ENCODE measurements at places on chromosomes 1 and 21.

DNA sequence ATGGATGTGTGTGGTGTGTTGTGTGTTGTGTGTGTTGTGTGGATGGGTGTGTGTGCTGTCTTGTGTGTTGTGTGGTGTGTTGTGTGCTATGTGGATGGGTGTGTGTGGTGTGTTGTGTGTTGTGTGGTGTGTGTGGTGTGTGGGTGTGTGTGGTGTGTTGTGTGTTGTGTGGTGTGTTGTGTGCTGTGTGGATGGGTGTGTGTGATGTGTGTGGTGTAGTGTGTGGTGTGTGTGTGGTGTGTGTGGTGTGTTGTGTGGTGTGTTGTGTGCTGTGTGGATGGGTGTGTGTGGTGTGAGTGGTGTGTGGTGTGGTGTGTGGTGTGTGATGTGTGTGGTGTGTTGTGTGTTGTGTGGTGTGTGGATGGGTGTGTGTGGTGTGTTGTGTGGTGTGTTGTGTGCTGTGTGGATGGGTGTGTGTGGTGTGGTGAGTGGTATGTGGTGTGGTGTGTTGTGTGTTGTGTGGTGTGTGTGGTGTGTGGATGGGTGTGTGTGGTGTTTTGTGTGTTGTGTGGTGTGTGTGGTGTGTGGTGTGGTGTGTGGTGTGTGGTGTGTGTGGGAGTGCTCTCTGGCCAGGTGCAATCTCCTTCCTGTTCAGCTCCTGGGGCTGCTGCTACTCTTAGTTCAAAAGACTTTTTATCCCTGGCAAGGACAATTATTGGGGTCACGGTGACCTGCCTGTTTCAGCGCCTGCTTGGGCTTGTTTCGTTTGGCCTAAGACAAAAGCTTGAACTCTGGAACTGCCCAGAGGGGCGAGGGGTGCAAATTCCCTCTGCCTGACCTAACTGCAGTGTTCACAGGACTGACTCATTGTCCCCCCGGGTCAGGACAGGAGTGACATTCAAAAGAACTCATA lies 101.1 kb downstream of the UBIAD1 start:
- no peak for DNase-seq

- no peak for DNase-seq
Observed at GRCh38 chr1:91864017-91864700, 21.8 kb downstream of the TGFBR3 start.

DNA sequence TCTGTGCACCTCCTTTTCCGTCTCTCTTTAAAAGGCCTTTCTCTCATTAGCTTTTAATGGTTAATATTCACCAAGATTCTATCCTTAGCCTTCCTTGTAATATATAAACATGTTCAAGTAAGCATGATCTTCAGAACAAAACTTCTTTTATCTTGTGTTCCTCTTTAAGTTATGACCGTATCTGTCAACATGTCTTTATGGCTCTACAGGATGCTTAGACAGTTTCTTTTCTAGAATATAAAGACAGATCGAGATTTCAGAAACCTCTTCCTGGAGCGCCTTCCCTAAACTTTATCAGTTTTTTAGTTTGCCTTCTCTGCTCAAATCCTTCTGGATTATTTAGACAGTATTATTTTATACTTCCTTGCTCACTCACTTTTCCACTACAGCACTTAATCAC lies 7.2 kb downstream of the RO60 start:
- DNase-seq, result no peak

GRCh38 chr1:186783193-186783592 lies 45.6 kb upstream of the PLA2G4A start:
- no peak for DNase-seq

DNA sequence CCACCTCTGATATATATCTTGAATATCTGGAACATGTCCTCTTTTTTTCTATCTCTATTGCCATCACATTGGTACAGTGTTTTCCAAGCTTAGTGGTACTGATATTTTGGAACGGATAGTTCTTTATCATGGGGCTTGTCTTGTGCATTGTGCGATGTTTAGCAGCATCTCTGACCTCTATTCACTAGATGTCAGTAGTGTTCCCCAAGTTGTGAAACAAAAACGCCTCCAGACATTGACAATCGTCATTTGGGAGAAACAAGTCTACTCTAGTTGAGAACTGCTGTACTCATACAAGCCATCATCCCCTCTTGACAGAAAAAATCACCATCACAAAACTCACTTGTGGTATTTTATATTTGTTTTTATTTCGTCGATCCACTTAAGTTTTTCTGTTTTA lies 79.7 kb upstream of the CHODL start:
- no peak for DNase-seq

GRCh38 chr1:119743308-119743707 lies 25.4 kb downstream of the HMGCS2 start:
- DNase-seq, result no peak

DNA sequence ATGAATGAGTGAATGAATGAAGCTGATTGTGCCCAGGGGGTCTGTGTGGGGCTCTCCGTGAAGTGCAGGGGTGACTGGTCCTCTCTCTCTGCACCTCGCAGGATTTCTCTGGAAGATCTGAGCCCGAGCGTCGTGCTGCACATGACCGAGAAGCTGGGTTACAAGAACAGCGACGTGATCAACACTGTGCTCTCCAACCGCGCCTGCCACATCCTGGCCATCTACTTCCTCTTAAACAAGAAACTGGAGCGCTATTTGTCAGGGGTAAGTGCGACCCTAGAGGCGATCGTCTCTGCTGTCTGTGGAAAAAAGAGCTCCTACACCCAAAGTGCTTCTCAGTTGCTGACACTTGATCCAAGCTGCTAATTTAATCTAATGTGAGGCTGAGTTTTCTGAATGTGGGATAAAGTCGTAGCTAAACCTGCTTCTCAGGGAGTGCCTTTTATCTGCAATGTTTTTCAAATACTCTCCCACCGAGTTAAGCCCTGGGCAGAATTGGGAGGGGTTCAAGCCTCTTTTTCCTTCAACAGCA lies 101.7 kb downstream of the HUNK start:
- DNase-seq, result no peak

GRCh38 chr1:229249854-229250644 lies 20.9 kb upstream of the RAB4A start:
- DNase-seq, result no peak

GRCh38 chr1:82628887-82629286 lies 828.2 kb downstream of the ADGRL2 start:
- DNase-seq, result no peak

DNA sequence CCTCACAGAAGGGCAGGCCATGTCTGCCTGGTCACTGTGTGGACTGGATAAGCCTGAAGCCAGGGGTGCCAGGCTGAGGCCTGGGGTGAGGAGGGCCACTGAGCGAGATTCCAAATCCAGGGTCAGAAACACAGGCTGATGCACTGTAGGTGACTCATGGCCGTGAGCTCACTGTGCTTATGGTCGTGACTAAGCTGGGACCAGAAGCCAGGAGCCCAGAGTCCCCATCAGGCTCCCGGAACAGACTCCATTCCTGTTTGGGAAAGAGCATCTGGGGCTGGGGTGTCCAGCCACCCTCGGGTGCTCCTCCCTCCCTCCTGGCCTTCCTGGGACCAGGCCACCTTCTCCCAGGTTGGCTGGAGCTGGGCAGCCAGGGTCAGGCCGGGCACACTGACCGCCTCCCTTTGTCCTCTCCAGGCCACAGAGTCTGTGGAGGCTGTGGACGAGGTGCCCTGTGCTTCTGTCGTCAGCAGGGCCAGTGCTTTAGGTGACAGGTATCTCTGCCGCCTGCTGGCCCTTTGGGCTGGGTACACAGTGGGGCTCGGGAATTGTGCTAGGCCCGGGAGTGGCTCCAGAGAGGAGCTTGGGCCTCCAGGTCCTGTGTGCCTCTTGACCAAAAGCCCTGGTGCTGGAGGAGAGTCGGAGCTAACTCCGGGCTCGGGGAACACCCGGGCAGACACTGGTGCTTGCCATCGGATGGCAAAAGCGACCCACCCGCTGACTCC lies 36.7 kb downstream of the AJAP1 start:
- DNase-seq, result no peak

GRCh38 chr1:217586586-217586985 lies 44.3 kb downstream of the GPATCH2 start:
- no peak for DNase-seq

GRCh38 chr1:203797948-203798655 lies 2.7 kb downstream of the ZBED6 start:
- DNase-seq, result no peak

DNA sequence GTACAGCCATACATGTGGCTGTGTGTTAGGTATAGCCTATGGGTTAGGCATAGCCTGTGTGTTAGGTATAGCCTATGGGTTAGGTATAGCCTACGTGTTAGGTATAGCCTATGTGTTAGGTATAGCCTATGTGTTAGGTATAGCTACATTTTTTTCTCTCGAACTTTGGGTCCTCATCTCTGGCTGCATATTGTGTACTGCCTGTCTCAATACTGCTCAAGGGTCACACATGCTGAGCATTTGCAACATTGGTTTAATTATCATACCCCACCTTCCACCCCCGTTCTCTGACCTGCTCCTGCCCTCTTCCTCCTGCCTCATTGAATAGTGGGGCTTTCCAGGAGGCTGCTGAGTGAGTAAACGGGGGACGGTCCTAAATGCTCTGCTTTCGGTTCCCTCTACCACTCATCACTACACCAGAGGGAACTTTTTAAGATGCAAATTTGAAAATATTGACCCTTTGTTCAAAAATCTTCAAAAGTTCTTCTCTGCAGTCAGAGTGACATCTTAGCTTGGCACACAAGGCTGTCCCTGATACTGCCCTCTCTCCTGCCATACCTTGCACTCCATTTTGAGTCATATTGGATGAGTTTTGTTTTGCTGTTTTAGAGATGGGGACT lies 17.8 kb downstream of the OR2B11 start:
- no peak for DNase-seq

GRCh38 chr1:17881761-17882160 lies 126.6 kb downstream of the ACTL8 start:
- no peak for DNase-seq

DNA sequence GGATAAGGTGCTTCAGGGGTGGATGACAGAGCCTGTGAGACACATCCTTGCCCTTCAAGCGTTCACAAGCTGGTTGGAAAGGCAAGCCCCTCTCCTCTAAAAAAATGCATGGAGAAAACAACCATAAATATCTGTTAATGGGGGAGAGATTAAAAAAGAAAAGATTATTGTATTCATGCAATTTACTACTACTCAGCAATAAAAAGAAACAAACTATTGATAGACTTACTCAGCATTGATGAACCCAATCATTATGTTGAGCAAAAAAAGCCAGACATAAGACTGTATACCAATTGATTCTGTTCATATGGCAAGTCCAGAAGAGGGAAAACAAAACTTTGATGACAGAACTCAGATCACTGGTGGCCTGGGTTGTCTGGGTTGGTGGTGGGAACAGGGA lies 138.7 kb upstream of the IRF2BP2 start:
- DNase-seq, result no peak

DNA sequence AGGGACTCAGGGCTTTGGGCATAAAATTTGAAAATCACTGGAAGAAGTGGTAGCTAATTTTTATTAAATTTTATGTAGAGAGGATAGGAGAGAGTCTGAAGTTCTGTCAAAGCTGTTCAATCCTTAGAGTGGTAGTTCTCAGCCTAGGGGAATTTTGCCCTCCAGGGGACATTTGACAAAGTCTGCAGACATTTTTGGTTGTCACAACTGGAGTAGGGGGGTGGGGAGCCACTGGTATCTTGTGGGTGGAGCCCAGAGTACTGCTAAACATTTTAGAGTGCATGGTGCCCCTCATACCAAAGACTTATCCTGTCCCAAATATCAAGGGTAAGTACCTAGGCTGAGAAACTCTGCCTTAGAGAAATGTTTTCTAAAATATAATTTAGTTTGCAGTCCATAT lies 30.2 kb downstream of the RASAL2 start:
- DNase-seq, result no peak

DNA sequence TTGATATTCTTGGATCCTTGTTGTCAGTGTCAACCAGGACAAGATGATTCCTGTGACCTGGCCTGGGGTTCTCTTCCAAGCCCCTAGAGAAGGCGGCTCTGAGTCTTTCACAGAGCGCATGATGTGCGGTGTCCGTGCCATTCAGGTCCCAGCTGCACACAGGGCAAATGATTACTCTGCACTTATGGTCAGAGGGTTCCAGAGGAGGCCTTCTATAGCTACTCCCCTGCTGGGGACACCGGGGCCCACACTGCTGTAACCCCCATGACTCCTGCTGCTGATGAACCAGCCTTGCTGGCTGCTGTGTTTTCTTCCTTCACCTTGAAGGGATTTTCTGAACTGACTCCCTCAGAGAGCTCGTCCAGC lies 1.5 kb downstream of the PTGFRN start:
- no peak for DNase-seq

GRCh38 chr1:30745156-30745833 lies 12.3 kb downstream of the LAPTM5 start:
- no peak for DNase-seq

DNA sequence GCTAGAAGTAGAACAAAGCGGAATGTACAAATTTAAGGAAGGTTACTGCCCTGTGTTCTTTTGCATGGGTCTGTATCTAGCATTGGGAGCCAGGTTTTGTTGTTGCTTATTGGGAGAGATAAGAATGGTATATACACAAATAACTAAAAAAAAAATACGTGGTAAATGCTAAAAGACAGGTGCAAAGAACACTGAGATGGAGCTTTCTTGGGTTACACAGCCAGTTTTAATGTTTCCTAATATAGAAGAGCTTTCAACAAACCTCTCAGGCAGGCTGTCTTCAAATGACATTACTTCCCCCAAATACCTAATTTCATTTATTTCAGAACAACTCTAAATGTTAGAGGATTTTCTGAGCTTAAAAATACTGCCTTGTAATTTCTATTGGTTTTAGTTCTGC lies 1.4 kb upstream of the MDM4 start:
- no peak for DNase-seq

DNA sequence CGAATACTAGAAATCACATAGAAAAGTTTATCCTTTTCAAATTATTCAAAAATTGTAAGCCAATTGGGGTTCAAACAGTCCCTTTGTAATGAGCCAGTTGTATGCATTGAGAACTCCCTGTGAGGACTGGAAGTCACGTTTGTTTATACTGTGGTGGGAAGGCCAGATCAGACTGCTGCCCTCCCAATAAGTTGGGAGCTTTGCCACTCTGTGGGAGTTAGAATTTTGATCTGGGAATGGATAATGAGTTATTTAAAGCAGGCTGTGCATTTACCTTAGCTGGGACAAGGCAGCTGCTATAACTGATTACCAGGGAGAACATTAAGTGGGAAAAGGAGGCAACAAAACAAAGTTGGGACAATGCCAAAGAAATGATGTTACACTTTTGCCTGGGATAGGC lies 178.8 kb downstream of the SDCCAG8 start:
- no peak for DNase-seq

GRCh38 chr1:171426645-171427044 lies 58.7 kb upstream of the PRRC2C start:
- no peak for DNase-seq

DNA sequence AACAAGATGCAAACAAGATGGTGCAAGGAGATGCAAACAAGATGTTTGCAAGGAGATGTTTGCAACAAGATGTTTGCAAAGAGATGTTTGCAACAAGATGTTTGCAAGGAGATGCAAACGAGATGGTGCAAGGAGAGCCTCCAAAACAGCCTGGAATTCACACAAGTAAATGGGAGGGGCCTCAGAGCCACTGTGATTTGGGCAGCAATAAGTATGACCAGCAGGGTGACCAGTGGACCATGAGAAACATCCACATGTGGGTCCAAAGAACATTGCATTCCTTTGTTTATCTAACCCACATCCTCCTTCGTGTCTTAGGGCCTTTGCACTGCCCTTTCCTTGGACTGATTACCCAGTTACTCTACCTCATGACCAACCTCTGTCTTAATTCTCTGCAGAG lies 162.9 kb downstream of the PLPP3 start:
- no peak for DNase-seq

GRCh38 chr1:15592285-15592684 lies 7.4 kb upstream of the AGMAT start:
- no peak for DNase-seq

GRCh38 chr1:78254517-78254916 lies 208.8 kb downstream of the GIPC2 start:
- no peak for DNase-seq
